ENCODE measurements at places on chromosomes 7 and 10. TPM values are rescaled to one million over a fixed set of nuclear protein-coding genes. Genes with fewer than 3 reads are reported as not detected.

DNA sequence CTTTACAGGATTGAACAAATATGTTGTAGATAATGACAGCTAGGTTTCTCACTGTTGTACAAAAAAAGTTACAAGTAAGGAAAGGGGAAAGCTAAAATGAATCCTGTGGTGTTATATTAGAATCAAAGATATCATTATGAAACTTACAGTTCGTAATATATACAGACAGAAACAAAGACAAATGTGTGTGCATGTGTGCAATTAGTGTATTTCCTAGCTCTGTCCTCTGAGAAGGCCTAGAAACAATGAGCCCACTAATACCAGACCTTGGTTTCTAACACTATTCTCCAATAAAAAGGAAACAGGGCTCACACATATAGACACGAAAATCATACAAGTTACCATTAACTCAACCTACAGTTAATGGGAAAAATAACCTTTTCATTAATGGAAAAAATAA, 8.0 kb downstream of the KDM7A start:
- DNase-seq: no peak

- DNase-seq: no peak
These were observed 45.4 kb upstream of the KMT2E start for GRCh38 chr7:104968648-104969047.

Gene IGFBP1
- not detected for total RNA-seq

Gene MBL2
- not detected for total RNA-seq

GRCh38 chr10:49600781-49601400, 9.2 kb upstream of the SLC18A3 start:
- no peak for DNase-seq

Gene SPDYE16
- total RNA-seq: not detected

GRCh38 chr7:7249814-7250213, 67.5 kb downstream of the C1GALT1 start:
- DNase-seq: no peak
